ENCODE measurements at places on chromosomes 13 and 19.

GRCh38 chr13:29936051-29936813, 85.8 kb upstream of the UBL3 start:
- no peak for DNase-seq

GRCh38 chr13:50916701-50917184, 7.2 kb downstream of the RNASEH2B start:
- DNase-seq: no peak

- DNase-seq: no peak
Measured at GRCh38 chr13:46529216-46529919, 23.6 kb upstream of the LRCH1 start.

GRCh38 chr19:453606-454005, 7.2 kb downstream of the SHC2 start:
- DNase-seq: no peak

DNA sequence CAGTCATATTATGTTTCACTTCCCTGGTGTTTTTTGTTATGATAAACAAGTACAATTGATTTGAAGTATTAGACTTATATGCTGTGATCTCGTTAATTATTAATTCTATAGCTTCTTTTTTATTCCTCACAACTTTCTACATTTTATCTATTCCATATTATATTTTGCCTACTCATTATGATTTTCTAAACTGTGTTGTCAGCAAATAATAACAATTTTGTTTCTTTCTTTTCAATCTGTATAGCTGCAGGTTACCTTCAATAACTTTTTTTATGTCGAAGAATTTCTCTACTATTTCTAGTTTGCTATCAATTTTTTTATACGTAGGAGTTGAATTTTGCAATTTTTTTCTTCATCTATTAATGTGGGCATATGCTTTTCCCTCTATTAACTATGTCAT, 304.4 kb downstream of the PCDH17 start:
- no peak for DNase-seq

- DNase-seq: peak; percentile 41
Measured at GRCh38 chr19:2166741-2167738, 3.3 kb downstream of the DOT1L start.

- DNase-seq: peak; percentile 96
Measured at GRCh38 chr19:2543463-2544442, 67.8 kb downstream of the GADD45B start.

GRCh38 chr13:68588623-68589022, 1358.5 kb upstream of the PCDH9 start:
- no peak for DNase-seq

- DNase-seq: no peak
Measured at GRCh38 chr13:23771552-23771951, 117.6 kb downstream of the MIPEP start.

- no peak for DNase-seq
Measured at GRCh38 chr13:45136741-45137504, 16.6 kb downstream of the GTF2F2 start.

DNA sequence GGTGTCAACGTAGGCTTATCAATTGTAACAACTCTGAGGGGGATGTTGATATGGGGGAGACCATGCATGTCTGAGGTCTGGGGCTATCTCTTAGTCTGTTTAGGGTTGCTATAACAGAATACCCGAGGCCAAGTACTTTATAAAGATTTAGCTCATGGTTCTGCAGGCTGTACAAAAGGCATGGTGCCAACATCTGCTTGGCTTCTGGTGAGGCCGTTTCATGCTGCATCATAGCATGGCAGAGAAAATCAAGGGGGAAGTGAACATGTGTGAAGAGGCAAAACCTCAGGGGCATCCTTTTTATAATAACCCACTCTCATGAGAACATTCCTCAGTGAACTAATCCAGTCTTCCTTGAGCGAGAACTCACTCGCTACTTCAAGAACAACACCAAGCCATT, 353.8 kb downstream of the ENOX1 start:
- no peak for DNase-seq

DNA sequence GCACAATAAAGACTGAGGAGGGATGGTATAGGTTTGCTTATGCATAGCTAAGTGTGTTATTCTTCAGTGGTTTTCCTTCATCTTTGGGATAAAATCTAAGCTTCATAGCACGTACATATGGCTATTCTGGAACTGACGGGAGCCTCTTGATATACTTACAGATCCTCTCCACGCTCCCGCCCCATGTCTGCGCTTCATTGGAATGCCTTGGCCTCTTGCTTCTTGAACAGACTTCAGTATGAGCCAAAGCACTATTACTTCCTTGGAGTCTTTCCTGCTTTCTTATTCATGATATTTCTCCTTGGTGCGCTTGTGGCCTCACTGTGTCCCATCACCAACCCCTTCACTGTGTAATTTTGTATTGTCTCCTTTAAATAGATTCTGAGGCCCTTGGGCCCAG, 111.1 kb upstream of the RNF113B start:
- no peak for DNase-seq

- no peak for DNase-seq
Measured at GRCh38 chr19:33687481-33688170, 65.9 kb downstream of the CHST8 start.

- no peak for DNase-seq
Measured at GRCh38 chr13:53127373-53127772, 98.8 kb downstream of the OLFM4 start.

DNA sequence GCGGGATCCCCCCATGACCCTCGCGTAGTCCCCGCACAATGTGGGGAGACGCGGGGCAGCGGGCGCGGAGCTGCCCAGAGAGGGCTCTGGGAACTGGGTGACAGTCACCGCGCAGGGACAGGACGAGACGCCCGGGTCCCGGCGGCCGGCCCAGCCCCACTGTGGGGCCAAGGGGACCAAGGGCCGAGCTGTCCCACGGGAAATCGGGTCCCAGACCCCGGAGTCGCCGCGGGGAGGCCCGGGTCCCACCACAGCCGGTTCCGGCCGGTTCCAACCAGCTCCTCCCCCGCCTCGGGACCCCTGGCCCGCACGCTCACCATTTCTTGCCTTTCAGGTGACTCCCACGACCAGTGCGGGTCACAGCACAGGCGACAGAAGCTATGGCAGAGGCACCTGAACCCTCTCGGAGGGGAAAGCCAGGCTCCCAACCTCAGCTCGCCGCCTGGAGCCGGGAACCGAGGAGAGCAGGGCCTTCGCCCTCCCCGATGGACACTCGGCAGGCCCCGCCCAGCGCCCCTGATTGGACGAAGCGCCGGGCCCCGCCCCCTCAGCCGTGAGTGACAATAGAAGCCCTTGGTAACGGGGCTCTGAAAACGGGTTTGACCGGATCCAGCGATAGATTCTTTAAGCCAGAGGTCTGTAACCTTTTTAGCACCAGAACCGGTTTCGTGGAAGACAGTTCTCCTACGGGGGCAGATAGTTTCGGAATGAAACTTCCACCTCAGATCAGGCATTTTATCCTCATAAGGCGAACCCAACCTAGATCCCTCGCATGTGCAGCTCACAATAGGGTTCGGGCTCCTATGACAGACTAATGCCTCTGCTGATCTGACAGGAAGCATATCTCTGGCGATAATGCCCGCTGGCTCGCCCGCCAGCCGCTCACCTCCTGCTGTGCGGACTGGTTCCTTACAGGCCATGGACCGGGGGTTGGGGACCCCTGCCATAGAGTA, at the start of gene ZNF433:
Gene ZNF433, minus strand, starts transcription at position 460 of the 953 bp plus-strand sequence. Its CDS starts 140 bp downstream, at position 320.
- peak; percentile 98 for DNase-seq

- no peak for DNase-seq
Measured at GRCh38 chr13:97757807-97758206, 195.7 kb upstream of the IPO5 start.

DNA sequence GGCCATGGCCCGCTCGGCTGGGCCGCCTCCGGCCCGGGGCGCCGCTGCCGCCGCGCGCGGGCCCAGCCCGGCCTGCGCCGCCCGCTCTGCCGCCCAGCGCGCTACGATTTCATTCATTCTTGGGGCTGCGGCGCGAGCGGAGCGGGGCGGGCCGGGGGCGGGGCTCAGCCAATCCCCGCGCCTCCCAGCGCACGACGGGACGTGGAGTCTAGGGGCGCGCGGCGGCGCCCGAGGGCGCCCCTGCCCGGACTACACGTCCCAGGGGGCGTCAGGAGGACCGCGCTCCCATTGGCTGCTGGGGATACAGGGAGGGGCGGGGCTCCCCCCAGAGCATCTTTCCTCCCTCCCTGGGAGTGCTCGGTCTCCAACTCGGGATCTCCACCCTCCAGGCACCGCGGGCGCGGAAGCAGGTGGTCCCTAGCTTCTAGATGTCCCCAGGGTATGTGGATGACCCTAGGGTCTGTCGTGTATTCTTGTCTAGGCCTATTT, 5.6 kb upstream of the DPF1 start:
- peak; percentile 96 for DNase-seq

- DNase-seq: peak; percentile 35
Measured at GRCh38 chr13:80361883-80362327, 21.0 kb upstream of the SPRY2 start.

DNA sequence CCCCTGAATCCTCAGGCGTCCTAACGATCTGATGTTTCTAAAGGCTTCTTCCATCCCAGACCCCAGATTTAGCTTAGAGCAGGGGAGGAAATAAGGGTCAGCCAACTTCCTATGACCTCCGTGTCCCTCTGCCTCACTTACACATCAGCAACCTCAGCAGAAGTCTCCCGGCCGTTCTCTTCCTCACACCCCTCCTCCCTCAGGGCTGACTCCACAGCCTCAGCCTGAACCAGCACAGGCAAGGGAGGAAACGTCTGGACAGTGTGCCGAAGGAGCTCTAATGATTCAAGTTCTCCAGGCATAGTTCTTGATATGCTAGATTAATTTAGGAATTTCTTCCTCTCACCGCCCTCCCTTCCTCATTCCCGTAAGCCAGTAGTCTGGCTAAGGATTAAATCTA, 121.4 kb downstream of the NUFIP1 start:
- DNase-seq: no peak

- DNase-seq: no peak
Measured at GRCh38 chr13:91771229-91771628, 372.8 kb downstream of the GPC5 start.

- DNase-seq: no peak
Measured at GRCh38 chr13:90632184-90632583, 715.3 kb upstream of the MIR17HG start.

DNA sequence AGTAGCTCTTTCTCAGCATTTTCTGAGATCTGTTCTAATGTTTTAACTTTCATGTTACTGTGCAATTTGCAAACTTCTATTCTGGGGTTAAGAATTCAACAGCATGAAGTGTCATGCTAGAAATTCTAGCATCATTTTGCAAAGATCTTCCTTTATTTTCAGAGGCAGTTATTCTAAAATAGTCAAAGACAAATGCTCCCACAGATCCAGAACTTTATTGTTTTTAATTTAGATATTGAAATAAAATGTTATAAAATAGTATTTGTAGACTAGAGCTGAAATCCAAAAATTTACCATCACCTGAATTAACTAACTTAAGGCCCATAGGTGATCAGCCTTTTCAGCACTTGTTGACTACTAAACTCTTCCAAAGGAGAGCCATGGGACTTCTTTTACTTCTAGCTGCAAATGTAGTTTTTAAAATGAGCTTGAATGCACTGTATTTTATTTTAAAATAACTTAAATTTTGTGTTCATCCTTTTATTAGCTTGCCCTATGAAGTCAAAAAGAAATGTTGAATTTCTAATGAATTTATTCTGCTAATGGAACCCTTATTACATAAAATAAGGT, 3.2 kb downstream of the MAB21L1 start:
- no peak for DNase-seq

DNA sequence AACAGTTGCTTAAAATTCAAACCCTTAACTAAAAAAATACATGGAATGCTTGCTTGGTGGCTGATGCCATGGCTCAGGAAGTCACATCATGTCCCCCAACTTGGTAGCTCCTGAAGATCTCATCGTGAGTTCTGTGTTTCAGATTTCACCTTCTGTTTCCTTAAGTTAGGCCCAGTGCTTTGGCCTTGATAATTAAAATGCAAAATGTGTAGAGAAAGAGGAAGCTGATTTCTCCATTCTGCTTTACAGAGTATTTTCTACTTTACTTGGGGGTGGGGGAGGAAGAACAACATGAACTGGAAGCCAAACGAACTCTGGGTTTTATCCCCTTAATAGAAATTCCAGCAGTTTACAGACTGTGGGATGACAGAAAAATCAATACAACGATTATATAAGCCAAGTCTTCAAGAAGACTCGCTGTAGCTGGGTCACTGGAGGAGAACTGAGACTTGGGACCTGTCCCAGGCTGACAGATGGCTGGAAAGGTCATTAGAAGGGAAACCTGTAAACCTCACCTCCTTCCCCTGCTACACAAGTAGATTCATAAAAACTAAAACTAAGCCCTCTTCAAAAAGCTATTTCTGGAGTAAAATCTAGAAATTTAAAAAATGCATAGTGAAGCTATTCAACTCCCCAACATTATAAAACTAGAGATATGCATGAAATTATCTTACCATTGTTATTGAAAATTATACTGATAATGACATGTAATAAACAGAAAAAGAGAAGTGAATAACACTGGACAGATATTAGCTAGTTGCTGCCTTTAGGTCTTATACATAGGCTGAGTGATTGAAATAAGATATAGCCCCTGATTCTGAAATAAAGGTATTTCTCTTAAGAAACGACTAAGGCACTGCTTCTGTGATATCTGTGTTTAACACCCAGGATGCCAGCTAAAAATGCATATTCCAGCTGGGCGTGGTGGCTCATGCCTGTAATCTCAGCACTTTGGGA, 22.1 kb upstream of the GGACT start:
- DNase-seq: no peak

DNA sequence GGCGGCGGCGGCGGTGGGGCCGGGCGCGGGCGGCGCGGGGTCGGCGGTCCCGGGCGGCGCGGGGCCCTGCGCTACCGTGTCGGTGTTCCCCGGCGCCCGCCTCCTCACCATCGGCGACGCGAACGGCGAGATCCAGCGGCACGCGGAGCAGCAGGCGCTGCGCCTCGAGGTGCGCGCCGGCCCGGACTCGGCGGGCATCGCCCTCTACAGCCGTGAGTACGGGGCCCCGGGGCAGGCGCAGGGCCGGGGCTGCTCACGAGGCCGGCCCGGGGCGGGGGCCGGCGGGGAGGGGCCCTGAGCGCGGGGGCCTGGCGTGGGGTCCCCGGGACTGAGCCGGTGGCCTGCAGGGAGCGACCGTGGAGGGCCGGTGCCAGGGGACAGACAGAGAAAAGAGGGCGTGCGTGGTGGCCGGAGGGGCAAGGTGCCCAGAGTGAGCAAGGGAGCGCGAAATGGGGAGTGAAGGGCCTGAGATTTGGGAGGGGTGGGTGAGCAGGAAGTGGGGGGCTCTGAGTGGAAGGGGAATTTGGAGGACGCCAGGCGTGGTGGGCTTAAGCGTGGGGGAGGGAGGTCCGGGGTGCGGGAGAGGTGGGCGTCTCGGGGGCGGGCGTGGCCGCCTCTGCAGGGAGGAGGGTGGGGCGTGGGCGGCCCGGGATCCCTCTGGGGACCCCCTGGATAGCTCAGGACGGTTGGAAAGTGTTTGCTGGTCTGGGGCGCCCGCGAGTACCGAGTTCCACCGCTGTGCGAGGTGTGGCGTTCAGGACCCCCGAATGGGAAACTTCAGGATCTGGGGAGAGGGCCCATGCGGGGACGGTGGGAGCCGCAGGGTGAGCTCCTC, 575 bp downstream of the CARM1 start:
- no peak for DNase-seq

- DNase-seq: no peak
Measured at GRCh38 chr19:30276011-30276882, 95.9 kb upstream of the ZNF536 start.

GRCh38 chr13:60959427-60959826, 456.2 kb downstream of the PCDH20 start:
- no peak for DNase-seq

- no peak for DNase-seq
Measured at GRCh38 chr13:74080762-74081161, 53.4 kb downstream of the KLF12 start.

GRCh38 chr13:113916330-113916815, 52.5 kb upstream of the GAS6 start:
- no peak for DNase-seq

Data from dorsolateral prefrontal cortex (tissue), 122 donors.